Suprapubic skin (tissue), 4 donors: ENCODE measurements at places on chromosomes 3 and 15.

DNA sequence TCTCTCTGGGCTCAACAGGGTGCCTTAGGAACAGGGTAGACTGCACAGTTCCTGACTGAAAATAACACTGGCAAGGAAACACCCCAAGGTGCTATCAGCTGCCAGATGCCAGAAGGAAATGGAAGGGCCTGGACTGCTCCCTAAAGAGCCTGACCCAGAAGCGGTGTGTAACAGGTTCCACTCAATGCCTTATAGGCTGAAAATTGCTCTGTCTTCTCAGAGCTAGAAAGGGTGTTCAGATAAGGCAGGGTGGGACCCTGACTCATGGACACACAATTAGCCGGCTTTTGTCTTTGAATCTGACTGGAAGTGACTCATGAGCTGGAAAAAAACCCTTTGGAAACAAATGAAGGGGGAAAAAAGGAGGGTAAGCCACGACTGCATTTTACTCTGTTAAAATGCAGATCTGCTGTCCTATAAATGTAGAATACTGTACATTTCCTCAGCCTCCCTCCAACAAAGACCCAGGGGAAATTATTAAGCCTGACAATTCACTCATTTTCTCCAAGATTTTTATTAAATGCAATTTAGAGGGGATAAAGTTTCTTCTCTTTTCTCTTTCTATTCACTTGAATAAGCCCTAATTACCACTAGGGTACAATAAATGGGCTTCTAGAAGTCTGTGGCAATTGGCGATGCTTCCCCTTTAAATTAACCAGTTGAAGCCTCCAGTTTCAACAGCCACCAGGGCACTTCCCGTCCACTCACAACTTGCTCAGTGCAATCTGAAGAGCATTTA lies 160.2 kb upstream of the TBL1XR1 start:
- no peak for DNase-seq

- DNase-seq = no peak
These were observed 5.0 kb downstream of the PTH1R start for GRCh38 chr3:46882377-46883053.

DNA sequence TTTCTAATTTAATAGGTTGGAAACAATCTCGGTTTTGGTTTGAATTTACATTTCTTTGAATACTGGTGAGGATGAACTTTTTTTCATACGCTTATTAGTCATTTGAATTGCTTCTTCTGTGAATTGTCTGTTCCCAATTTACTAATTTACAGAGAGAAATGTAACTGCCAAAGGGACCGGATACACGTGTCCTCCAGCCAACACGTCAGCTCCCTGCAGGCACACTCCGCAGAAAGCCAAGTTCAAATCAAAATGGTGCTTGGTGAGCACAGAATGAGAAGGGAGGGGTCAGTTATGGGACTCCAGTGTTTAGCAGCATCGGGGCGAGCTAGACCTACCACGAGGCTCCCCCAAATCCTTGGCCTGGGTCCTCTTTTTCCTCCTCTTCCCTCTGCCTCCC lies 10.8 kb upstream of the TSEN2 start:
- no peak for DNase-seq

GRCh38 chr3:11386465-11387113 lies 114.4 kb downstream of the ATG7 start:
- DNase-seq = no peak
